ENCODE measurements at places on chromosomes 3 and 15. TPM values are rescaled to one million over a fixed set of nuclear protein-coding genes. Genes with fewer than 3 reads are reported as not detected.

DNA sequence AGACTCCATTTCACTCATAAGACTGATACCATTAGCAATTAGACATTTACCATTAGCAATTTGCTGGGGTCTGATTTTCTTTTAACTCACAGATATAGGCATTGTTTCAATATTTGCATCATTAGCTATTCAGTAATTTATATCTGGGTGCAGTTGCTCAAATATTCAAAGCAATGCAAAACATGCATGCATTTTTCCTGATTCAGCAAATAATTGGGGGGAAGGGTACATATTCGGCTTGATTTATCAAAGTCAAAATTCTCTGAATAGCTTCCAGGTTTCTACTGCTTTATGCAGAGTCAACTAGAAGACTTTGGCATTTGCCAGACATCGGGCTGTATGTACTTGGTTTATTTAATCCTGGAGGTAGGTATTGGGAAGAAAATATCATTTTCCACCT, 315.6 kb upstream of the NR2F2 start:
- no peak for DNase-seq

GRCh38 chr3:69409831-69410230, 23.9 kb upstream of the FRMD4B start:
- no peak for DNase-seq

DNA sequence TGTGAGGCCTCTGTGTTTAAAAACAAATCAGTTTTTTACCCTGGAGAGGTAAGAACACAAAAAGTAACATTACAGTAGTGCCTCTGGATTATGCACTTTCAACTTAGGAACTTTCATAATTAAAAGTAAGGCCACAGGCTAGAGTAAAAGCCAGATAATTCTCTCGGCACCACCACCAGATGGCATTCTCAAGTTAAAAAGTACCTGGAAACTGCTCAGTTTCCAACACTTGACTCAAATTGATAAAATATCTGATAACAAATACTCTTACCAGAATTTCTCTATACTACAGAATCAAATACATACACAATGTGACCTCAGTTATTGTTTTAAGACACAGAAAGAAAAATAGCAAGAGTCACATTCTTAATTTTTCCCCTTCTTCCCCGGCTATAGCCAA, 19.9 kb downstream of the SPICE1 start:
- DNase-seq = no peak

ZBTB11 gene
- total RNA-seq = 14.6 TPM

Data from liver (tissue), 10 donors.